ENCODE measurements at places on chromosomes 6 and 20.

DNA sequence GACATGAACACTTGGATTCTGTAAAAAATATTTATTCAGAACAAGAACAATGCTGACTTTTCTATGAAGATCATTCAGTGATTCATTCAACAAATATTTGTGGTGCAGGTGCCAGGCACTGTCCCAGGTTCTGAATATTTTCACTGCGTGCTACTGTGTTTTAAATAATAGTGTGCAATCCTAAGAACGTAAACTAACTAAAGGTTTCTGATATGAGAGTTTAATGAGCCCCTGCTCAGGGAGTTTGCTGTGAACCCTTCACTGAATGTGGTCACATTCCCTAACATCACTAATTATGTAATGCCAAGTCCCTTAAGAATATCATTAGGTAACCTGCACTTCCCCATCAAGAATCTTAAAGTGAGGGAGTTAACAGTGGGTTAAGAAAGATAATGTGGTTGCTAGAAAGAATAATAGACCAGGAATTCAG, 1.7 kb upstream of the TMEM170B start:
- no peak for DNase-seq

DNA sequence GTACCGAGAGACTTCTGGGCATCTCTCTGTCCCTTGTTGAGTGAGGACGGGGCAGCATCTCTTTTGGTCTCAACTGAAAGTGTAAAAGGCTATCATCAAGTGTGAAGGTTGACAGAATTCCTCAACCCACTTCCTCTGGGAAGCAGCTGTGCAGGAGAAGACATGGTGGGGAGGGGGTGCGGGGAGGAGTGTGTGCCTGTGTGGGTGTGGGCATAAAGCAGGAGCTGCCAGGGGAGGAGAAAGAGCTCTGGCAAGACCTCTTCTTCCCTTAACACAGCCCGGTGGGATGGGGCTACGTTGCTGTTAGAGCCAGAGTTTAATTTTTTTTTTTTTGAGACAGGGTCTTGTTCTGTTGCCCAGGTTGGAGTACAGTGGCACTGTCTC, 31.8 kb downstream of the CPXM1 start:
- no peak for DNase-seq

GRCh38 chr20:32429343-32429742, 71.2 kb downstream of the ASXL1 start:
- DNase-seq: no peak

DNA sequence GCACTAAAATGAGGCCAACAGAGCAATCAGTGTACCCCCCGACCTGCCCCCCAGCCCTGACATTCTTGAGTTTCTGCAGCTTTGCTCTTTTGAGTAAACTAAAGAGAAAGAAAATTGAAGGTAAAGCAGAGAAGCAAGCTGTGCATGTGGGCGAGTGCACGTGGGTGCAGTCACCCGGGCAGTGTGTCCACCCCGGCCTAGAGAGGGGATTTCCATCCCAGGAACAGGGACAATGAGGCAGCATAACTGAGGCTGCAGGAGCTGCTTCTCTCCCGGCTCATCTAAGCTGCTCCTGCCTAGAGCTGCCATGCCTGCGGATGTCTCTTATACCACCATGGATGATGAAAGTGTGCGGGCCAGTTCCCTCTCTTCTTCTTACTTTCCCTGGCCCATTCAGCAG, 16.8 kb downstream of the CASS4 start:
- no peak for DNase-seq

GRCh38 chr20:64151633-64152530, 12.4 kb upstream of the MYT1 start:
- DNase-seq: no peak

- no peak for DNase-seq
These were observed 180.7 kb downstream of the HIVEP2 start for GRCh38 chr6:142764311-142764710.

DNA sequence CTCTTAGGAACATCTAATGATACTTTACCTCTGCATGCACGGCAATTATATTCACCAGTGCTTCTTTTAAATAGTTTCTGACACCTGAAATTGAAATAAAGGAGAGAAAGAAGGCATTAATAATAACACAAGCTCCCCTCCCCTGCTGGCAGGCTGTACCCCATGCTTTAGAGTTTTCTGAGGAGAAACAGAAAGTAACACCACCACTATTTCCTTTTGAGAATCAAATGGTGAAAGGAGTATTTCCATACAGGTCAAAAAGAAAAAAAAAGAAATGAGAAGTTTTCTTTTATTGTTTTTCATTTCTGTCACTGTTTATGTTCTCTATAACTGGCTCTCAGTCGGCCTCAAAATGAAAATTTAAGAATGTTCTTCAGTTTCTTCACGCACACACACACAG, 108.1 kb downstream of the IRF4 start:
- DNase-seq: no peak

GRCh38 chr6:25237579-25237978, 41.6 kb upstream of the CARMIL1 start:
- DNase-seq: no peak

DNA sequence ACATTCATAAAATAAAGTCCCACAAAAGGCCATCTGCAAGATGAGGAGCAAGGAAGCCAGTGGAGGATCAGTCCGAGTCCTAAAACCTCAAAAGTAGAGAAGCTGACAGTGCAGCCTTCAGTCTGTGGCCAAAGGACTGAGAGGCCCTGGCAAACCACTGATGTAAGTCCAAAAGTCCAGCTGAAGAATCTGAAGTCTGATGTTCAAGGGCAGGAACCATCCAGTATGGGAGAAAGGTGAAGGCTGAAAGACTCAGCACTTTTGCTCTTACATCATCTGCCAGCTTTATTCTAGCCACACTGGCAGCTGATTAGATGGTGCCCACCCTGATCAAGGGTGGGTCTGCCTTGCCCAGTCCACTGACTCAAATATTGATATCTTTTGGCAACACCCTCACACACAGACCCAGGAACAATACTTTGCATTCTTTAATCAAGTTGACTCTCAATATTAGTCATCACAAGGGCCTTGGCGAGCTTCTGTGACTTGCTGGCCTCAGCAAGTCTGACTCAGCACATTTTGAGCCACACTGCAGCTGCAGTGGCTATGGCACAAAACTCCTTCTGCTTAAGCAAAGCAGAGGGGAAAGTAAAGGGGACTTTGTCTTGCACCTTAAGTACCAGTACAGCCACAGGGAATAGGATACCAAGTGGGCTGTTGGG, 1370.3 kb upstream of the CITED2 start:
- no peak for DNase-seq

DNA sequence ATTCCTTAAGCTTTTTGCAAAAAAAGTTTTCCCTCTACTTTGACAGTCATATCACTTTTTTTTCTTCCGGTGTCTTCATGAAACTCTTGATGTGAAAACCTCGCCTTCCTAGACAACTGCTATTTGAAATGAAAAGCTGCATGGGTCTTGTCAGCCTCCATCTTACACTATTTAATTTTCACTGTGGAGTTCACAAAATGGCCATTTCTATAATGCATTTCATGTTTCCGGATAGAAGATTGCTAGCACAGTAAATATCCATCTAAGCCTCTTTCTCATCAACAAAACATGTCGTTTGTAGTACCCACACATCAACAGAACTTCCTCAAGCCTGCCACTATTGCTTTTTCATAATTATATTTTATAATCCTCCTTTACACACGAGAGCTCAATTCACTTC, 204.9 kb upstream of the ID4 start:
- DNase-seq: no peak

- DNase-seq: no peak
These were observed 13.9 kb downstream of the KHDRBS2 start for GRCh38 chr6:62272114-62272513.

DNA sequence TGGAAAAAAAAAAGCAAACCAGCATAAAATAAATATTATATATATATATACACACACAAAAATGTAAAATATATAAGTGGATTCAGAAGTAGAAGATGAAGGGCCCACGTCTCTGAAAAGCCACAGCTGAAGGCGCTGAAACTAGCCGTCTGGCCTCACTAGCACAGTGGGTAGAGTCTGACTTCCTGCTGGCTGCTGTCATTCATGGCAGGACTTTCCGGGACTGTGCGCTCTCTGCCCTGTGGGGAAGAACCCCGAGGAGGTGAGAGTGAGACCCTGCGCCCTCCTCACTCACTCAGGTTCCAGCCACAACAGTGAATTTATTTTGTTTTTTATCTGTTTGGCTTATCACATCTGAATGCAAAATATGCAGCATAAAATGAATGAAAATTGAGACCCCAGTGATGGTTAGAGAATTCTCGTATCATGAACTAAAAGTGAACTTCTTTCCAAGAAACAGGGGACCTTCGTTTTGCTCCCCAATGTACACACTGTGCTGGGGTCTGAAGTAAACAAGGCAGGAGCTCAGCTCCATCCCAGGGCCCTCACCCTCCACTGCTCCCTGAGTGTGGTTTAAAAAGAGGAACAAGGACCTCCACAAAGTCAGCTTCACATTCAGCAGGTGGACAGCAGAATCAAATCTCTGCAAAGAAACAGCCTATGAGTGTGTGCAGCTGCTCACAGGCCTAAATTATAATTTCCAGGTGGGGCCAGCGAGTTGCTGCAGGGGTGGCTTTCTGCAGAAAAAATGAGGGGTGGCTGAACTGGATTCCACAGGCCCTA, 1.3 kb upstream of the RAMACL start:
- no peak for DNase-seq

GRCh38 chr20:32277361-32278198, at the start of gene KIF3B:
Gene KIF3B, plus strand, starts transcription at chr20:32277651. Its CDS starts 32,127 bp downstream, at chr20:32309778.
- peak; percentile 52 for DNase-seq

DNA sequence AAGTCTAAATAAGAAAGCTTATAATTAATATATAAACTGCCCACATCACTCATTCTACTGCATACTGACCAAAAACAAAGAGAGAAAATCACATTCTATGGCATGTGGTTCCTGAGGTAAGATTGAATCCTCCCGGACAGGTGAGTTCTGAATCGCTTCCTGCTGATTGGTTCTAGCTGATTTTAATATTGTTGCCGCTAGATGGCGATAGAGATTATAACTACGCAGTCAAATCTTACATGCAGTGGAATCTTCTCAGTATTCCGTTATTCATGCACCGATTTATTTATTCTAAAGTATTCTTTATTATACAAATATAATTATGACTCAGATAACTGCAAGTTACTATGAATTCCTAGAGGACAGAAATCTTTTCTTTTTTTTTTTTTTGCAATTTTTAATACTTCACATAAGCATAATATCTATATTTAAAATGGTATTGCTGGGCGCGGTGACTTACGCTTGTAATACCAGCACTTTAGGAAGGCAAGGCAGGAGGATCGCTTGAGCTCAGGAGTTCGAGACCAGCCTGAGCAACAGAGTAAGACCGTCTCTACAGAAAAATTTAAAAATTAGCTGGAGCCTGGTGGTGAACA, 24.2 kb upstream of the TMX4 start:
- DNase-seq: peak; percentile 70

DNA sequence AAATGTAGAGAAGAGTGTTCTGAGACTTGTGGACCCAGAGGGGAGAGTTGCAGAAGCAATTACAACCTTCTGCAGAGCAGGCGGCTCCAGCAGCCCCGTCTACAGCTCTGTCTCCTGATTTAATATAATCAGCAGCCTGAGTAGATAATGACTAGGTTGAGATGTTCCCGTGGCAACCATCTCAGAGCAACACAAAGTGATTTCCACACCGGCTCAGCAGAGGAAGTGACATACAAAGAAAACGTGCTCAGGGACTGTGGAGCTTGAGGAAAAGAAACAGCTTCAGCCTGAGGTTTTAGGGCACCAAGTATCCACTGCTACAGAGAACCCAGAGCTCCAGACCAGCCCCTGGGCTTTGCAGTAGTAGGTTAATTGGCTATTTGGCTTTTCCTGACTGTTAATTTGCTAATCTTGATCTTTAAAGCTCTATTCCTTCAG, 136.4 kb downstream of the MTFR2 start:
- DNase-seq: no peak

GRCh38 chr6:159969204-159969912, 476 bp downstream of the IGF2R start:
- DNase-seq: peak; percentile 22

DNA sequence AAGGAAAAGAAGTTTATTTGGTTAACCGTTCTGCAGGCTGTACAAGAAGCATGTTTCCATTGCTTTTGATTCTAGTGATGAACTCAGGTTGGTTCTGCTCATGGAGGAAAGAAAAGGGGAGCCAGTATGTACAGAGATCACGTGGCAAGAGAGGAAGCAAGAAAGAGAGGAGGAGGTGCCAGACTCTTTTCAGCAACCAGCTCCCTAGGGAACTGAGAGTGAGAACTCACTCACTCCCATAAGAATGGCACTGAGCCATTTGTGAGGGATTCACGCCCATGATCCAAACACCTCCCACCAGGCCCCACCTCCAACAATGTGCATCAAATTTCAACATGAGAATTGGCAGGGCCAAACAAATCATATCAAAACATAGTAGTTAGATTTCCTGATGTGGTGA, 649.1 kb downstream of the EPM2A start:
- no peak for DNase-seq

DNA sequence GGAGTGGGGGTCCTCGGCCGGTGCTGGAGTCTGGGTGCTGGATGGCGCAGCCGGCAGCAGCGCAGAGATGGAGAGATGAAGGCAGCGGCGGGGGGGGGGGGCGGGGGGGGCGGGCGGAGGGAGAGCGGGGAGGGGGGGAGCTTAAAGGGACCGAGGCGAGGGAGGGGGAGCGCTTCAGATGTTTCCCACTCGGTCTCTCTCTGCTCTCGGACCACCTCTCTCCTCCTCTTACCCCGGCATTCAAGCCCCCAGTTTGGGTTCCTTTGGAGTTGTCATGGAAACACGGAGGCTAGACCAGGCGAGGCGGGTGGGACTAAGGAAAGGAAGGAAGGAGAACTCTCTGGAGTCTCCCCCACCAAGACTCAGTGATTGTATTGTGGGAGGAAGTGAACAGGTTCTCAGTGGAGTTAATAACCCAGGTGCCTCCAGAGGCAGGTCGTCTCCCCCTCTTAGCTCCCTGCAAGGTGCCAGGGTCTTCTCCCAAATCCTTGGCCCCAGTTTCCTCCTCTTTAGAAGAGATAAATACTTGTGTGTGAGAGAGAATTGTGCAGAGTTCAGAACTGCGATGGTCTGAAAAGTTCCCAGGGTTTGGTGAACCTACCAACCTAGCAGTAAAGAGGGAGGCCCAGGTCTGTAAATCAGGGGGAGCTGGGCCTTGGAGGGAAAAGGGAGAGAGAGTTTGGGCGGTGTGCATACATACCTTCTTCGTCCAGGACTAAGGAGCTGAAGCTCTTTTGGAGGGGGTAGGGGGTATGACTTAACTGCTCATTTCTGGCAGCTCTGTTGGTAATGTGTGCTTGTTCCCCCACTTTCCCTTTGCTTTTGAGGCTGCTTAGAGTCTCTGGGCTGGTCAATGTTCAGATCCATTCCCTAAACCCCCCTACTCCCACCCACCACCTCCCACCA, at the start of gene PRRT1:
Gene PRRT1 (minus strand): TSS at position 77 of the 906 bp plus-strand sequence. CDS start 112 bp downstream, outside the sequence.
- DNase-seq: no peak

- no peak for DNase-seq
These were observed 54.4 kb downstream of the KDM1B start for GRCh38 chr6:18209539-18210197.

- no peak for DNase-seq
These were observed 1.5 kb downstream of the HLA-DOA start for GRCh38 chr6:33007831-33008400.

DNA sequence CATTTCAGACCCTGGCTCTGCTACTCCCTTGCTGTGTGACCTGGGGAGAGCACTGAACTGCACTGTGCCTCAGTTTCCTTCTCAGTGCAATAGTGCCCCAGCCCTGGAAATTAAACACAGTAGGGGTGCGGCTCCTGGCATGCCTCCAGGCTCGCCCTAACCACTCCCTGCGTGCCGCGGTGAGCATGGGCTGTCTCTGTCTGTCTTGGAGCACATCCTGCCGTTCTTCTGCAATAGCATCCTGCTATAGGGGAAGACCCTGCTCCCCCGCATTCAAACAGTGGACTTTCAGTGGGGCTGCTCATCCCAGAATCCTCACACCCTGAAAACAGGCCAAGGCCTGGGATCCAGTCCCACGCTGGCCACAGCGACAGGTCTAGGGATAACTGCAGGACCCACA, 129.5 kb downstream of the FOXC1 start:
- DNase-seq: no peak

GRCh38 chr6:75024828-75025227, 181.0 kb downstream of the COL12A1 start:
- DNase-seq: no peak

All from hematopoietic multipotent progenitor cell treated with erythropoietin and hydrocortisone succinate and interleukin-3 and kit ligand, for 15 days (in vitro differentiated cells).